ENCODE measurements at places on chromosomes 5 and 9. TPM values are rescaled to one million over a fixed set of nuclear protein-coding genes. Genes with fewer than 3 reads are reported as not detected.

GRCh38 chr9:93891549-93892310 is 63.4 kb downstream of the BARX1 start:
- no peak overlapping the region for H3K4me3 ChIP-seq
- H3K4me1 ChIP-seq, result no peaks in the 10 kb centered on the region
- no peaks in the 10 kb centered on the region for H3K27me3 ChIP-seq

Gene CCL27
- not detected for total RNA-seq

- no peaks in the 10 kb centered on the region for H3K36me3 ChIP-seq
- no peak overlapping the region for H3K4me3 ChIP-seq
- H3K27ac ChIP-seq, result peak overlapping the region; percentile 89
- peak; percentile 93 for DNase-seq
- peaks cover 36% of the 10 kb centered on the region for H3K4me1 ChIP-seq
- H3K27me3 ChIP-seq, result no peaks in the 10 kb centered on the region
These were observed 240.7 kb downstream of the CSNK1G3 start for GRCh38 chr5:123752552-123753179.

DNA sequence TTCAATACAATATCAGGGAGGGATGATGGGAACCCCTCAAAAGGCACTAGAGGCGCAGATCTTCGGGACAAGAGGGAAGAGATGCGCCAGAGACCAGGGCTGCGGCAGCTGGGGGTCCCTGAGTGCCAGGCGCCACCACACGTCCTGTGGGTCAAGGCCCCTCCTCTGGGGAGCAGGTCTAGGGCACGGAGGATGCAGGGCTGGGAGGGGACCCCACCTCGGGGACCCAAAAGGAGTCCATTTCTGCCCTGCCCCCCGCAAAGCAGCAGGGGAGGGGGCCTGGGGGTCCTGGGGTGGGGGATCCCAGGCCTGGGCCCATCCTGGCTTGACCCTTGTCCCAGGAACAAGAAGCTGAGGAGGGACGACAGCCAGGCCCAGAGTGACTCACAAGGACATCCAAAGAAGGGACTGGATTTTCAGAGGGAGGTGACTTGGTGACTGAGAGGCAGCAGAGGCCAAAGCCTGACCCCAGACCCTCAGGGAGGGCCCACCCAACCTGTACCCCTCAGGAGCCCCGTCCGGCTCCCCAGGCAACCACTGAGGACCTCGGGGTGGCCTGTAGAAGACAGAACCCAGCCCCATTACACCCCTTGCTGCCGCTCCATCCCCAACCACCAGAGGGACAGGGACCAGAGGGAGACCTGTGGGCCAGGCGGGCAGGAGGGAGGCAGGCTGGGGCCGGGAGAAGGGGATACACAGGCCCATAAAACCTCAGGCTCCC is 54.2 kb downstream of the LRSAM1 start:
- H3K4me3 ChIP-seq, result no peak overlapping the region
- peaks cover 38% of the 10 kb centered on the region for H3K4me1 ChIP-seq
- DNase-seq, result no peak
- no peak overlapping the region for H3K27ac ChIP-seq
- no peaks in the 10 kb centered on the region for H3K27me3 ChIP-seq

DNA sequence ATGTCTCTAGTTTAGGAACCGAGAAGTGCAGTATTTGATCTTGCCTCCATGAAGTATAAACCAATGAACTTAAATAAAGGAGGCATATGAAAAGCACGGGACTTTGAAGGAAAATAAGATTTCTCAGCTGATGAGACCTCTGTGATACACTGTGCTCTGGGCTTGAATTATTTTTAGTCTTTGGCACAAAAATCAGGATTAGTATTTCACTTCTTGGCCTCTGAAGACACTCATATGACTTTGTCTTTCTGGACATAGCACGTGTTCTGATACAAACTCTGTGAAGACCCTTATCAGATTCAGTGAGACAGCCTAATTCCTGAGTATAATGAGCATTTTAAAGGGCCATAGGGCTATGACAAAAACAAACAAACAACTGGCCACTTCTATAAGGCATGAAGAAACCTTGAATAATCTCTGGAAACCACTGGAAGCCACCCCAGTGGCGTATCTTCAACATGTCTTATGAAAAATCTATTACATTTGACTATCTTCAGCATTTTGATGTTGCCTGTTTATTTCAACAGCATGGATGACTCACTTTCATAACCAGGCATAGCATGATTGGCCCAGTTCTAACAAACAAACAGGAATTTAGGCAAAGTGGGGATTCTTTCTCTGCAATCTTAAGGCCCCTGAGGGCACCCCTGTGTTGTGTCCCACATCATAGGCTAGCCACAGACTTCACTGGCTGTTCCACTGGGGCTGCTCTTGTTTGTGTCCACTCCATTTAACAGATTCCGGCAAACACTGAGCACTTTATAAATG is 90.3 kb upstream of the ZNF462 start:
- no peaks in the 10 kb centered on the region for H3K4me1 ChIP-seq
- DNase-seq, result no peak
- no peaks in the 10 kb centered on the region for H3K27me3 ChIP-seq

Gene CD274
- 21.4 TPM for total RNA-seq

Gene PKD2L2
- total RNA-seq, result not detected

Gene SPATA31E1
- total RNA-seq, result not detected
